ENCODE measurements at places on chromosomes 11 and 22.

DNA sequence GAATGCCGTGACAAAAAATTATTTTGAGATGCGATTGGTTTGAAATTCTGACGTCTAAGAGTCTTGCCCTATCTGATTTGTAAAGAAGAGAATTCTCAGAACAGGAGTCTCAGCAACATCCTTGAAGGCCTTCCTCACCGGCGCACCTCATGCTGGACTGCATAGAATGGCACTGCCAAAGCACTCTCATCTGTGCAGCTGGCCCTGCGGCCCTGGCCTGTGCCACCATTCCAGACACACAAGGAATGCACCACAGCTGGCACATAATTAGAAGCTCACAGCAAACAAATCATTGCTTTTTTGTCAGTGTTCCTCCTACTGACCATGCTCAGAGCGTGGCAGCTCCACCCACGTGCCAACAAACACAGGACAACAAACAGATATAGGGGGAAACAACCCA is 166.0 kb downstream of the KIRREL3 start:
- DNase-seq, result no peak

DNA sequence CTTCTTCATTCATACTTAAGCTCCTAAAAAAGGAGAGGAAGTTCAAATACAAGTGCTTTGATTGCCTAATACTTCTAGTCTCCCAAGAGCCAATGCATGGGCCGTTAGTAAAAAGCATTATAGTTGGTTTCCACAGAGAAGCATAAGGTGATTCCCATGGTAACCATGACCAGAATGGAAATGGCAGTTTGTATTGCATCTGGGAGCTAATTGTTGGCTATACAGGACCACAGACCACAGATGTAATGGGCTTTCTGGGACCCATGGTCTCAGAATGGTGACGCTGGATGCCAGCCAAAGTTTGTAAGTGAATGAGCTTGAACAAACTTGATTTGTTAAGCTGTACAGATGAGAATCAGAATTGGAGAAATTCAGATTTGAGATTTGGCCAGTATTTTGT is 333.9 kb upstream of the C11orf87 start:
- no peak for DNase-seq

- no peak for DNase-seq
Observed at GRCh38 chr11:129412494-129412893, 36.8 kb downstream of the BARX2 start.

DNA sequence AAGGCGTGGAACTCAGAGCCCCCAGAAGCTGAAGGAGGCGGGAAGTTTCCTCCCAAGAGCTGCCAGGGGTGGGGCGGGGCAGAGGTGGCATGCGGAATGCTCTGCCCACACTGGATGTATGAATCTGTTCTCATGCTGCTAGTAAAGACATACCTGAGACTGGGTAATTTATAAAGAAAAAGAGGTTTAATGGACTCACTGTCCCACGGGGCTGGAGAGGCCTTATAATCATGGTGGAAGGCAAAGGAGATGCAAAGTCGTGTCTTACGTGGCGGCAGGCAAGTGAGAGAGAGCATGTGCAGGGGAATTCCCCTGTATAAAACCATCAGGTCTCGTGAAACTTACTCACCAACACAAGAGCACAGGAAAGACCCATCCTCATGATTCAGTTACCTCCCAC is 57.6 kb downstream of the SMIM38 start:
- no peak for DNase-seq

DNA sequence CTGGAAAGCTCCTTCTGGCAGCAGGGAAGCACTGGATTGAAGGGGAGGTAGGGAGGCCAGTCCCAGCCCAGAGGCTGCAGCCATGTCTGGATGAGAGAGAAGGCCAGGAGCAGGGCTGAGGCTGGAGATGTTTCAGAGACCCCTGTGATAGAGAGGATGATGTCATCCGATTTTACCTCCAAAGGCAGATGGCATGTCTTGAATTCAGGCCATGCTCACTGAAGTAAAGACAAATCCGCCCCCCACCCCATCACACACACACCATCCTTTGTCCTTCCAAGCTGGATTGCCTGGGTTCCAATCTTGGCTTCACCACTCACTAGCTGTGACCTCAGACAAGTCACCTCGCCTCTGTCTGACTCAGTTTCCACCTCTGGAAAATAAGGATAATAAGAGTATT is 47.2 kb downstream of the TP53I11 start:
- DNase-seq, result no peak

Data from DMS 273 treated with DMSO at 0.1 percent for 48 hours (cell line).